ENCODE measurements at places on chromosomes 3 and 15.

DNA sequence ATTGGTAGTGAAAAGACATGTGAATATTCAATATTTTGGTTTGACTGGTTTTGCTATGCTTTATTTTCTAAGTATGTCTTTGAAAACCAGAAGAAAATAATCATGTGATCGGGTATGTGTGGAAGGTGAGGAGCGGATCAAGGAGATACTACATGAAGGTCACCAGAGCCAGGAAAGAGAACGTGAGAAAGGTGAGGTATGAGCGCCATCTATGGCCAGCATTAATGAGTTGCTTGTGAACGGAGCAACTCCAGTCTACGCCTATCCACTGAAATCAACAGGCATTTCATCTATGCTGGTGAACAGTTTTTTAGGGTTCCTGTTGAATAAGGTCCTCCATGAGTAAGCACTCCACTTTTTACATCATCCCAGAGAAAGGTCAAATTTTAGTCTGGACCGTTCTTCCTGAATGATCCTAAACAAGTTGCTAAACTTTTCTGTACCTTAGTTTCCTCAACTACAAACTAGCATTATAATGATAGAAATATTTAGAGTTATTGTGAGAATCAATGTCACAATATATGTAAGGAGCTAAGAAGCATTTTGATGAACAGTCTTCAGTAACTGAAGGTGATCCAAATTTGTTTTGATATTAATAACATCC is 1435.2 kb upstream of the CADM2 start:
- peak; percentile 59 for DNase-seq

DNA sequence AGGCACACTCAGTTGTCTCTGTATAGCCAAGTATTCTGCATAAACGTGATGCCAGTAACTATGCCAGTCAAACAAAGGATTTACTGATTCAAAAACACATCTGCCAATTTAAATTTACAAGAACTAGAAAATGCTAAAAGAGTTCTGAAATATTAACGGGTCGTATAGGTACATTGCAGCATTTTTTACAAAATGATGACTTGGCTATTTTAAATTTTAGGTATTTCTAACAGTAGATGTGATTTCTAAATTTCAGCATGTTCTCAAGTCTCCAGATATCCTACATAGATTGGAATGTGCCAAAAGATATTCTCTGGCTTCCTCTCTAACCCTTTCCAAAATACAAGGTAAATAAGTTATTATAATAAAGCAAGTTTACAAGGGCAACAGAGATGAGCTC is 60.3 kb downstream of the MORC1 start:
- no peak for DNase-seq

DNA sequence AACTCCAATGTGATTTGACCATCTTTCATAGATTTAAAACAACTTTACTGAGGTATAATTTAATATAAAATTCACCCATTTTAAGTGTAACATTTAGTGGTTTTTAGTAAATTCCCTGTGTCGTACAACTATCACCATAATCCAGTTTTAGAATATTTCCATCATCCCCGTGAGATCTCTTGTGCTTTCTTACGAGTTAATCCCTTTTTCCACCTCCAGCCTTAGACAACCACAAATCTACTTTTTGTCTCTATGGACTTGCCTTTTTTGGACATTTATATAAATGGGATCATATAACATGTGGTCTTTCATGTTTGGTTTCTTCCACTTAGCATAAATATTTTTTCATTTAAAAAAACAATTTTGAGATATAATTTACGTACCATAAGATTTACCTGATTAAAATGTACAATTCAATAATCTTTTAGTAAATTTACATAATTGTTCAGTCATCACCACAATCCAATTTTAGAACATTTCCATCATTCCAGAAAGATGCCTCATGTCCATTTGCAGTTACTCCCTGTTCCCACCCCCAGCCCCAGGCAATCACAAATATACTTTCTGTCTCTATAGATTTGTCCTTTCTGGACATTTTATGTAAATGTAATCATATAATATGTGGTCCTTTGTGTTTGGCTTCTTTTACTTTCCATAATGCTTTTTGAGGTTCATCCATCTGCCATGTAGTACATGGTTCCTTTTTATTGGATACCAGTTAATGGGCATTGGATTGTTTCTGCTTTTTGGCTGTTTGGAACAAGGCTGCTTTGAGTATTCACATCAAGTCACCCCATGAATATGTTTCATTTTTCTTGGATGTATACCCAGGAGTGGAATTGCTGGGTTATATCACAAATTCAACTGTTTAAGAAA is 3.1 kb downstream of the OXSR1 start:
- no peak for DNase-seq

GRCh38 chr15:73329501-73330200 is 39.1 kb downstream of the HCN4 start:
- DNase-seq = no peak

GRCh38 chr3:49279376-49279775 is 2.3 kb upstream of the C3orf62 start:
- no peak for DNase-seq

GRCh38 chr3:158463556-158463955 is 107.4 kb upstream of the MLF1 start:
- DNase-seq = no peak

- peak; percentile 68 for DNase-seq
Measured at GRCh38 chr3:75294124-75294523, 370.0 kb upstream of the FRG2C start.

- no peak for DNase-seq
Measured at GRCh38 chr15:47573673-47574072, 143.6 kb upstream of the SEMA6D start.

GRCh38 chr3:44416031-44417030 is 61.1 kb downstream of the ZNF445 start:
- DNase-seq = no peak

GRCh38 chr3:69774029-69774428 is 34.8 kb downstream of the MITF start:
- no peak for DNase-seq

DNA sequence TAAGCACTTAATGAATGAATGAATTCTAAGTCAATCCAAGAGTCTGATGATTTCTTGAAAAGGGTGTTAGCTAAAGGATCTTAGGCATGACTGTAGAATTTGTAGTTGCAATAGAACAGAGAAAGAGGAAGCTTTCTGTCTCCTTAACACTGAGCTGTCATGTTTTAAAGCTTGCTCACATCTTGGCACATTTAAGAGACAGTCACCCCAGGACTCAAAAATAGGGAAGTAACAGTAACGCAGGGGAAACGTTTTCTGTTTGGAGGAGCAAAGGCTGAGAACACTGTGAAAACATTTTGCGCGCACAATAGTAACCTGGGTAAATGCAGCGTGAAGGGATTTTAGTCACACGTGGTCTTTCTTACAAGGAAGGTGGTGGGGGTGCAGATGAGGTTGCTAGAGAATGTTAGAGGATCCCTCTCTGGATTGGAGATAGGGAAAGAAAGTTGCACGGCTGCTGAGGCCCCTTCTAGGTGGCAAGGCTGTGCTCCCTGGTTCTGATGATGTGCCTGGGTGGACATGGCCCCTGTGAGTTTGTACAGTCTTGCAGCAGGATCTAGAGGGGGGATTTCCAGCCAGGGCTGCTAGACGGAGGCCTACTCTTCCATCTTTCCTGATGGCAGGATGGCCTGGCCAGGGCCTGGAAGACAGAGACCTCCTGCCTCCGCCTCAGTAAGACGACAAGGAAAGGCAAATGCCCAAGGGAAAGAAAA is 12.0 kb downstream of the STARD5 start:
- no peak for DNase-seq

GRCh38 chr3:73452729-73453128 is 172.0 kb downstream of the PDZRN3 start:
- DNase-seq = no peak

- no peak for DNase-seq
Measured at GRCh38 chr3:151145713-151146070, 57.3 kb downstream of the GPR171 start.

DNA sequence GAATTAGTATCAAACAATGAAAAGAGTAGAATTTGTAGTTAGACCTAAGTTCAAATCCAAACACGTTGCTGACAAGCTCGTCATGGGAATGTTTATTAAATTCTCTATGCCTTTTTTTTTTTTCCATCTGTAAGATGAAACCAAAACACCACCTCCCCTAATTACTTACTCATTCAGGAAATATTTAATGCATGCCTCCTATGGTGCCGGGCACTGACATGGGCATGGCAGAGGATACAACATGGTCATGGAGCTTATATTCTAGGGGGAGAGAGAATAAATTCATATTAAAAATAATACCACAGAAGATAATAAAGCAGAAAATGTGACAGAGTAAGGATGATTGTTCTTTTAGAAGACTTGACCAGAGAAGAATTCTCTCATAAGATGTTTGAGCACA is 215.8 kb downstream of the RYR3 start:
- DNase-seq = no peak

- DNase-seq = no peak
Measured at GRCh38 chr3:30890907-30891306, 3.6 kb downstream of the GADL1 start.

DNA sequence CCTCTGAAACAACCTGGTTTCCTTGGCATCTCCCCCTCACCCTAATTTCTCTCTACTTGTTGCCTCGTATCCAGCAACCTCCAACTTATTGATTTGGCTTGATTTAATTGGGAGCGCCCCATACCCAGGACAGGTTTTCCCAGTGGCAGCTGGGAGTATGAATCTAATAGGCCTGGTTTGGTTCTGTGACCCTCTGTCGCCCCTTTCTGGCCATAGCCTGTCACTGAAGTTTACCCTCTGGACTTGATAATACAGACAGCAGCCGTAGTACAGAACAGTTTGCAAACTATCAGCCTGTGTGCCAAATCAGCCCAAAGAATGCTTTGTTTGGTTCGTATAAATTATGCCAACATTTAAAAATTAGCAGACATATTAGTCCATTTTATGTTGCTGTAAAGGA is 525.1 kb upstream of the GOLIM4 start:
- DNase-seq = no peak

DNA sequence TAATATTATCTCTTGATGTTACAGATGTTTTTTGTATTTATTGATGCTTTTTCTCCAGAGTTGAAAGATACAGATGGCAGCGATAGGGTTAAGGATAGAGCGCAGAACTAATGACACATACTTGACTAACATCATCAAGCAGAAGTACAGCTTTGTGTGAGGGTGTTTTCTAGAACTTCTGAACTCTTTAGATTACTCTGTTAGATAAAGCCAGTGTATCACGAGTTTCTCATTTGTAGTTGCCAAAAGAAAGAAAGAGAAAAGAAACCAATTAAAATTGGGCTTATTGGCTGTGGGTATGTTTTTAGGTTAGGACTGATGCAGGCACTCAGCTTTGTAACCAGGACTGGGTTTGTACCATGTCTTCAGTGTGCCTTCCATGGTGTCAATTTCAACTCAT is 6.6 kb upstream of the GPR171 start:
- no peak for DNase-seq

- DNase-seq = no peak
Measured at GRCh38 chr3:17840126-17840525, 97.7 kb upstream of the TBC1D5 start.

DNA sequence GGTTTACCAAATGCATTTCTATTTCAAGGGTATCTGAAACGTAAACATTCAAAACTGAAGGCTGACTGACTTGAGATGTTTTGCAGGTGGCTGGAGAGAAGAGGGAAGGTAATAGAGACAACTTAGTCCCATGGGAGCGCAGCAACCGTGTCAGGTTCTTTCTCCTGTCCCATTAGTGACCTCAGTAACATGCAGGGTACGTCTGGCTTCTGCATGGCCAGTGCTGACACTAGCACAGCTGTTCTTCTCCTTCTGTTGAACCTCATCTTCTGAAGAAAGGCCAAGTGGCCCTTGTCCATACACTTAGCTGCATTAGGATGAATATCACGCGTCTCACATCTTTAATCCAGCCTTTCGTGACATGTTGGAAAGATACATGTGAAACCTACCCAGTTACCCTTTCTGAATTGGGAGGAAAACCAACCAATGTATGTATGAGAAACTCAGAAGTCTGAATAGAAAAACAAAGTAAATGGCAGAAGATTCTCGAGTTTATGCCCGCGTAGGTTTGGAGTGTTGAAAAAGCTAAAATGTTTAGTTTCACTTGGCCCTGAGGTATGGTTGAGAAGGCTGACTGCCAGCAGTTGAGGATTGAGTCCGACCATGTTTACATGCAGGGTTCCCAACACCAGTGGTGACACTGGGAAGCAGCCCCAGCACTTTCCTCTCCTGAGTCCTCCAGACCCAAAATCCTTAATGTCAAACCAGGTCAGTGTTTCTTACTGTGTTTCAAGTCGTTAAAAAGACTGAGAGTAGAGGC is 10.3 kb downstream of the NCBP2 start:
- no peak for DNase-seq

DNA sequence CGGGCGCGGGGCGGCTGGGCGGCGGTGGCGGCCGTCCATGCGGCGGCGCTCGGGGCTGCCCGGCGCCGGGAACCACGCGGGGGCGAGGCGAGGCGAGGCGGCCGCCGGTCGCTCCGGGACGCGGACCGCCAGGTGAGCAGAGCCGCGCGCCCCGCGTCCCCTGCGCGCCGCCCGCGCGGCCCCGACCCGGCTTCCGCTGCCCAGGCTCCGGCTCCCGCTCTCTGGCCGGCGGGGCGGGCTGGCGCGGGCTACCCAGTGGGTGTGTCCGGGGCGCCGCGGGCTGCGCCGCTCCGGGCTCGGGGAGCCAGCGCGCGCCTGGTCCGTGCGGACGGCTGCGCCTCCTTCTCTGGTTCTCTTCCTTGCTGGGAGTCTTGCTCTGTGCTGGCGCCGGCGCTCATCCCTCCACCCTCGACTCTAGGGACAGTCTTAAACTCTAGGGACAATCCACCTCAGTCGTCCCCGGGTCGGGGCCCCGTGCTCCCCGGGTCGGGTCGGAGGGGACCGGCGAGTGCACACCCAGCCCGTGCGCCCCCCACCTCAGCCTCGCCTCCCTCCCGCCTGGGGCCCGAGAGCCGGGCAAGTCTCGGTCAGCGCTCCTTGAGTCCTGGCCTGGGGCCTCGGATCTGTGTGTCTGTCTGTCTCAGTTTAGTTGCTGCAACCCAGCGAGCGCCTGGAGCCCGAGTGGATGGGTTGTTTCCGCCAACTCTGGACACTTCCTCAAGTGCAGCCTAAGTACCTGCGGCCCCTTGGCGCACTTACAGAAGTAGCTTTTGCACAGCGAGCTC is 488 bp downstream of the THSD4 start:
- peak; percentile 68 for DNase-seq

DNA sequence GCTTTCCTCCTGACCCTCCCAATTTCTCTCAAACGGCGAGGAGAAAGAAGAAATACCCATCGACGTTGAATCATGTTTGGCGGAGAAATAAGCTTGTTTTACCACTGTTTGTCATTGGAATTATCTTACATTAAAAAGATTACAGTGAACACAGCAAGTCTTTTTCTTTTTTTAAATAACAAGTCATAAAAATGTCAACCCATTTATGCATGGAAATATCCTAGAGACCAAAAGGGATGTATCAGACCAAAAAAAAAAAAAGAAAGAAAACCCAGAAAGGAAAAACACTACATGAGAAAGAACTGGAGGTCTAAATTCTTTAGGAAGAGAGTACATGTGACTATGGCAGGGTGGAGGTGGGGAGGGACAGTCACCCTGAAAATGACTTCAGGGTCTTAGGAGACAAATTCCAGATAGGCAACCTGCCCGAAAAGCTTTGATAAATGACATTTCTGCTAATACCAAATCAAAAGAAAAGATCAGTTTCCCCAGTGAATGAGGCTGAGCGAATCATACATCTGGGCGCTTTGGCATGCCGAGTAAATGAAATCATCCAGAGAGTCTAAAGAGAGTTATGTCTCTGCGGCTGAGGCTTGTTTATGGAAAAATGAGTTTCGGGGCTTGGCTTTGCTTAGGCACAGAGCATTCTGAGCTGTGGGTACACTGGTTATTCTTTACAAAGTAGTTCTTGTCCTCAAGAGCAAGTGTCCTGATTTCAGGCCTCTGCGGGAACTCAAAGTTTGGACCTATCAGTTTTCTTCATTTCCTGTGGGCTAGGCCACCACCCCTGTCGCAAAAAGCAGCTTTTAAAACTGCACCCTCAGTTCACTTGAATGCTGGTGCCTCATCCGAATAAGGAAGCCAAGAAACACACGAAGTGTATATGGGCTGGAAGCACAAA is 110.1 kb upstream of the TGFBR2 start:
- peak; percentile 61 for DNase-seq
